ENCODE measurements at places on chromosomes 7 and 10.

DNA sequence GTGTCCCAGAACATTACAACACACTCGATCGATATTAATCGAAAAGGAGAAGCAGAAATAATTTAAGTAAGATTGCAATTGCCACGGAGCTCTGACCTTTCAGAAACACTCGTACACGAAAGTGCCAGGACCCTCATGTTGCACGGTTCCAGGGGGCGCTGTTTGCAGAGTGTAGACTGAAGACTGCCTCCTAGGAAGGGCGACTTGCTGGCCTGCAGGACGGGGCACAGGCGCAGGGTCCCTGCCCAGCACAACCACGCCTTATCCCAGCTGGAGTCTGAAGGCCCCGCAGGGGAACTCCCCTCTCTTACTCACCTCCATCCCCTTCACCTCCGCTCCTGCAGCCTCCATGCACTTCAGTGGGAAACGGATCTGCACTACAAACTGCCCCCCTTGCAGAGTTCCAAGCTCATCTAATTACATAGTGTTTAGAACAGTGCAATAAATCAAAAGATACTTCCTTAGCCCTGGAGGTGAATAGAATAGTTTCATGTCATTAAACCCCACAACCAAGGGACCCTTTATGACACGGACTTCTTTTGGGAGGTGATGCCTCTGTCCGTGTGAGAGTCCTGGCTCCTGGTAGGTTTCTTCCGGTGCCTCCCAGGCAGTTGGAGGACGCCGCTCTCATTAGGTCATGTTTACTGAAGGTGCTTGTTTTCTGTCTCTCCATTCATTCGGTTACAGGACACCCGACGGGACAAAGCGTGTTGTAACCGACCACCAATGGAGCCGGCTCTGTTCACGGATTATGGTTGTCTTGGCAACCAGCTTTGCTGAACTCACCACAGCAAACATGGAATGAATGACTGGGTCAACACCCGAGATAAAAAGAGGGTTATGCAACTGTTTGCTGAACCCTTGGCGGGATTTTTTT is 262.2 kb downstream of the BAMBI start:
- no peak for DNase-seq

DNA sequence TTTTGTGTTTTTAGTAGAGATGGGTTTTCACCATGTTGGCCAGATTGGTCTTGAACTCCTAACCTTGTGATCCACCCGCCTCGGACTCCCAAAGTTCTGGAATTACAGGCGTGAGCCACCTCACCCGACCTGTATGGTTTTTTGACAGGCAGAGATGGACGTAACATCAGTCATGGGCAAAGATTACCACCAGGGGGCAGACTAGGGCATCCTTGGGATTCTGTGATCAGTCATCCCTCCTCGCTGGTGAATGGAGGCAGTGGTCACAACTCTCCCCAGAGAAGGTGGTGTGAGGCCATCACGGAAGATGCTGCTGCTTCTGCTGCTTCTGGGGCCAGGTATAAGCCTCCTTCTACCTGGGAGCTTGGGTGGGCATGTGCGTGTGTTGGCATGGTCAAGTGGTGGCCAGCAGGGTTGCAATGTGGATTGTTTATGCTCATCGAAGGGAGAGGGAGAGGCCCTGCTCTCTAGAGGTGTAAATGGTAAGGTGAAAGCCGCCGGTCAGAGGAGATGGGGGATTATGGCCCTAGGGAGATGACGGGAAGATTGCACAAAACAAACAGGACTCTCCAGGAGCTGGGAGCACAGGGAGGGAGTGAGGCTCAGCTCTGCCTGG is 122.7 kb upstream of the PRSS1 start:
- DNase-seq = no peak

DNA sequence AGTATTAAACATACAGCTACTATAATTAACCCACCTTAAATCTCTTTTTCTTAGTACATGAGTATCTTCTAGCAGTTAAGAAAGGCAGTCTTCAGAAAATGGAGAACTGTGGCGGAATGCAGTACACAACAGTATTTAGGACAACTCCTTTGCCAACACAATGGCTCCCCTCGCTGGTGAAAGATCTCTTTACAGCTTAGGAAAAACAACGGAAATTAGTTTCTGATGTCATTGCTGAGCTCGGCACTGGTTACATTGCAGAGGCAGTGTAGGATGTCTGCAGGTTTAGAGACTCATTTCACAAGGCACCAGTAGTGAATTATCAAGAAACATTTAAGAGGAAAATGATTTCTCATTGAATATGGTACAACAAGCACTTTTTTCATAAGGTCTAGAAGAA is 43.4 kb downstream of the GLRX3 start:
- DNase-seq = no peak

GRCh38 chr7:31857172-31857571 is 170.2 kb downstream of the PPP1R17 start:
- DNase-seq = no peak

- no peak for DNase-seq
Measured at GRCh38 chr7:50661345-50662040, 96.3 kb upstream of the DDC start.

DNA sequence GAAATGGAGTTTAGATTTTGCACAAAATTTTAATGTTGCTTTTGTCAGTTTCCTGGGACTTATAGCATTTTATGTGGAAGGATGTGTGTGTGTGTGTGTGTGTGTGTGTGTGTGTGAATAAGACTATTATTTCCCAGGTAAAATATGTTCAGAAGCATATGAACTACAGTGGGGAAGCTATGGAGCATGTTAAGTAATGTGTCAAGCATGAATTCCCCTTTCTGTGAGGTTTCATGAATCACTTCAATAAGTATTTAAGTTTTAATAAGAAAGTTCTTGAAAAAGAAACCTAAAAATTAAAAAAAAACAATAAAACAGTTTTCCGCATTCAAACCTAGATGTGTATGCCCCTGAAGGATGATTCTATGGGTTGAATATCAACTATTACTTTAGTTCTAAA is 693 bp downstream of the CREB5 start:
- DNase-seq = no peak

- DNase-seq = no peak
Measured at GRCh38 chr10:71999360-72000072, 35.3 kb downstream of the CHST3 start.

- DNase-seq = no peak
Measured at GRCh38 chr10:43865265-43866135, 216.8 kb upstream of the ZNF32 start.

DNA sequence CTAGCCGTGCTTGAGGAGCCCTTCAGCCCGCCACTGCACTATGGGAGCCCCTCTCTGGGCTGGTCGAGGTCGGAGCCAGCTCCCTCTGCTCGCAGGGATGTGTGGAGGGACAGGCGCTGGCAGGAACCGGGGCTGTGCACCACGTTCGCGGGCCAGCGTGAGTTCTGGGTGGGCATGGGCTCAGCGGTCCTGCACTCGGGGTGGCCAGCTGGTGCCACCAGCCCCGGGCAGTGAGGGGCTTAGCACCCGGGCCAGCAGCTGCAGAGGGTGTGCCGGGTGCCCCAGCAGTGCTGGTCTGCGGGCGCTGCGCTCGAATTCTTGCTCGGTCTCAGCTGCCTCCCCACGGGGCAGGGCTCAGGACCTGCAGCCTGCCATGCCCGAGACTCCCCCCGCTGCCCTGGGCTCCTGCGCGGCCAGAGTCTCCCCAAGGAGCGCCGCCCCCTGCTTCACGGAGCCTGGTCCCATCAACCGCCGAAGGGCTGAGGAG is 90.8 kb upstream of the NRG3 start:
- DNase-seq = no peak

DNA sequence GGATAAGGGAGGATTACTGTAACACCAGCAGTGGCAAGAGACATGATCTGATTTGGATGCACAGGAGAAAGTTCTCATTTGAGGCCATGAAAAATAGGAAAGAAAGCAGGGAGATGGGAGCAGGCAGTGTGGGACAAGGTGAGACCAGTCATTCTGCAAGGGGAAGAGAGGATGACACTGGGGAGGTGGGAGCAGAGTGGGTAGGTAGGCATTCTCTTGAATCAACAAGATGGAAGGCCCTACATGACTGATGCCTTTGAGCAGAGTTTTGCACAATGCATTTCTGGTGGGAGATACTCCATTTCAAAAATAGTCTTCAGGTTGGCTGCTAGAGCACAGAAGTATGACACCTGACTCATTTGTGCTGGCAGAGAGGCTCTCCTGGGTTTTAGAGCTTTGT is 10.5 kb downstream of the RPS24 start:
- DNase-seq = no peak

- no peak for DNase-seq
Measured at GRCh38 chr7:81244224-81244623, 325.4 kb upstream of the SEMA3C start.

DNA sequence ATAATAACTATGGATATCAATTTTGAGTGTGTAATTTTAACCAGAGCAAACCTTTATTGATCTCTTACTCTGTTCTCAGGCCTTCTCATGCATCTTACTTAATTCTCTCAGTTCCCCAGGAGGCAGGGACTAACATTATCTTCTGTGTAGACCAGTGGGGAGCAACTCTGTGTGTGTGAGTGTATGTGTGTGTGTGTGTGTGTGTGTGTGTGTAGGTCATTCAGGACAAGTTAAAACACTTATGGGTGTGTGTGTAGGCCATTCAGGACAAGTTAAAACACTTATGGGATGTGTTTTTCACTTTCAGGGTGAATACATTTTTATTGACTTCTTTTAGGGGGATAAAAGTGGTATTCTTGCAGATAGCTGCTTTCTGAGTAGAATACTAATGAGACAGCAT is 145.0 kb downstream of the ADAM12 start:
- DNase-seq = no peak

DNA sequence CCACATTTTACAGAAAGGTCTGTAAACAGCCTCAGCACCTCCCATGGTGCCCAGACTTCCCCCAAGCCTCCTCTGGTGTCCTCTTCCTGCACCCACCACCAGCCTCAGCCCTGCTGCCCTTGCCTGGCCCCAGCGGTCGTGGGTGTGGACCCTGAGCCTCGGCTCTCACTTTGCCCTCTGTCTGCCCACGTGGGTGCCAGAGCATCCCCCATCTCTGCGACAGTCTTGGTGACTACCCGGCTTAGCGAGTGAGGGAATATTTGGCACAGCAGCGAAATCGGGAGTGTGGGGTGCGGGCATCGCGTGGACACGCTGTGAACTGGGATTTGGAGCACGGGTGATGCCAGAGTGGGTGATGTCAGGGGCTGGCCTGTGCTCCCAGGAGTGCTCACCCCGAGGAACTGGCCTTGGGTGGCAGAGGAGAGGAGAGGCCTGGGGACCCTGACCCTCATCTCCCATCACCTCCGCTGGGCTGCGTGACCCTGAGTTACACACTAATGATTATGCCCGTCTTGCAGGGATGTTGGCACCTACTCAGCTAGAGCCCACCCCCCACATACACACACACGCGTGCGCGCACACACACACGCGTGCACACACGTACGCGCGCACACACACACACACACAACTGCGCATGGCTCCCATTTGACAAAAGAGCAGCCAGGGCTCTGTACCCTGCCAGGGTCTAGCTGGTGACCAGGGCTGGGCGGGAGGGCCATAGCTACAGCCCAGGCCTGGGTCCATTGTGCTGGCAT is 8.7 kb downstream of the ELFN1 start:
- no peak for DNase-seq

DNA sequence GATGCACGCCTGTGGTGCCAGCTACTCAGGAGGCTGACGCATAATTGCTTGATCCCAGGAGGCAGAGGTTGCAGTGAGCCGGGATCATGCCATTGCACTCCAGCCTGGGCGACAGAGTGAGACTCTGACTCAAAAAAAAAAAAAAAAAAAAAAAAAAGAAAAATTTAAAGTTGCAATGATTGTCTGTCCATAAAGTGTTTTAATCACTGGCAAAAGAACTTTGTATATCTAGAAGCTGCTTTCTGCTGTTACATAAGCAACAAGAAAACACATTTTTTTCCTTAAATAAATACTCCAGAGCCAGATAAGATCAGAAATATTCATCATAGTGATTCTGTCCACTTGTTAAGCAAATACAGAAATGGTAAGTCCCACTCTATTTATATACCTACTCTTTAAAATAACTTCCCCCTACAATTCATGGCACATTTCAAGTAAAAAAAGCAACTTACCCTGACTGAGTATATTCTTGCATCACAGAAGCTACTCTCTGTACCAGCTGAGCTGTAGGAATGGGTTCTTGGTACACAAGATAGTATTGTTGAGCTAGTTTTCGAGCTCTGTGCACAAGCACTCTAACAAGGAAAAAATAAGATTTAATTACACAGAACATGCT is 7.6 kb downstream of the PSMA2 start:
- DNase-seq = no peak
